Neural progenitor cell (in vitro differentiated cells): ENCODE measurements at places on chromosomes 11 and 22. TPM values are rescaled to one million over a fixed set of nuclear protein-coding genes. Genes with fewer than 3 reads are reported as not detected.

DNA sequence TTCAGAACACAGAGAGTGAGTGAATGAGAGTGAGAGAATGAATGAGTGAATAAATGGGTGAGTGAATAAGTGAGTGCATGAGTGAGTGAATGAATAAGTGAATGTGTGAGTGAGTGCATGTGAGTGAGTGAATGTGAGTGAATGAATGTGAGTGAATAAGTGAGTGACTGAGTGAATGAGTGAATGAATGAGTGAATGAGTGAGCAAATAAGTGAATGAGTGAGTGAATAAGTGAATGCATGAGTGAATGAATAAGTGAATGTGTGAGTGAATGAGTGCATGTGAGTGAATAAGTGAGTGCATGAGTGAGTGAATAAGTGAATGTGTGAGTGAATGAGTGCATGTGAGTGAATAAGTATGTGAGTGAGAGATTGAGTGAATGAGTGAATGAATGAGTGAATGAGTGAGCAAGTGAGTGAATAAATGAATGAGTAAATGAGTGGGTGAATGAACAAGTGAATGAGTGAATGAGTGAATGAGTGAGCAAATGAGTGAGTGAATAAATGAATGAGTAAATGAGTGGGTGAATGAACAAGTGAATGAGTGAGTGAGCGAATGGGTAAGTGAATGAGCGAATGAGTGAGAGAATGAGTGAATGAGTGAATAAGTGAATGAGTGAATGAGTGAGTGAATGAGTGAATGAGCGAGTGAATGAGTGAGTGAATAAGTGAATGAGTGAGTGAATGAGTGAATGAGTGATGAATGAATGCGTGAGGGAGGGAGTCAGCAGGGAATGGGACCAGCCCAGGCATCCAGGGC is 21.3 kb upstream of the MUC5B start:
- DNase-seq: no peak

DNA sequence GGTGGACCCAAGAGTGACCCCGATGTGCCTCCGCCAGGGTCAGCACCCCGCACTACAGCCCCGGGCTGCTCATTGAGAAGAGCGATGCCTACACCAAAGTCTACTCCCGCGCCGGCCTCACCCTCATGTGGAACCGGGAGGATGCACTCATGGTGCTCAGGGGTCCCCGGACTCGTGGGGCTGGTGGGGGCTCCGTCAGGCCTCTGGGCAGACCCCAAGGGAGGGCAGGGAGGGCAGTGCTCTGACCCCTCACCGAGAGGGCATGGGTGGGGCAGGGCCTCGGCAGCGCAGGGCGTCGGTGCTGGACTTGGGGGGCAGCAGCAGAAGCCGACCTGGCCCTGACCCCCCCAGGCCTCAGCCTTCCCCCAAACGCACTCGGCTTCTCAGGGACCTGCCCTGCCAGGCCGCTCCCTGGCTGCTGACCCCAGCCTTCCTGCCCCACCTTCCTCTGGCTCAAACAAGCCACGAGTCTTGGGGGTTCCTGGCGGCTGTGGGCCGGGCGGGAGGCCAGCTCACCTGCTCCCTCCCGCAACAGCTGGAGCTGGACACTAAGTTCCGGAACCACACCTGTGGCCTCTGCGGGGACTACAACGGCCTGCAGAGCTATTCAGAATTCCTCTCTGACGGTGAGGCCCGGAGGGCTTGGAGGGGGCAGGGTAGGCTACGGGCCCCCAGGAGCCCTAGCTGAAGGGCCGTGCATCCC is 2.9 kb downstream of the MUC2 start:
- DNase-seq: no peak

DNA sequence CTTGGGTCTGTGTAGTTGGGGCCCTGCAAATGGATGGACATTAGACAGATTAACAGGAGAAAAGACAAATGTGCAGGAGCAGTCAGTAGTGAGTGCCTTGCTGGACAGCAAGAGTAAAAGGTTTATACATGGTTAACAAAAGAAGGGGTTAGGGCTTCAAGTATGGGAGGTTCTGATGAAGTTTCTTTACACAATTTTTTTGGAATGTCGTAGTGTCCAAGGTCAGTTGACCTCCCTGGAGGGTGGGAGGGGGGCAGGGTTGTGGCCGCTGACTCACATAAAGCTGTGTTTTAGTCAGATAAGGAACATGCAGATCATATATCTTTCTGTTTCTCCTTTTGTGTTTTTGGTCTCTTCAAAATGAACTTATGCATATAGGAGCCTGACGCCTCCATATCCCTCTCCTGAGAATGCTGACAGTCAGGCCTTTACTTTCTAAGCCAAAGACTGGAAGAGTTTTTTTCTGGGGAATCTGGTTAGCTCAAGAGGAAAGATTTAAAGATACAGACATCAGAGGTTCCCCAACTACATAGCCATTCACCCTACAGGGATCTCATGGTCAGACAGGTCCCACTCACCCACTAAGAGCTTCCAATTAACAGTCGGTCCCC is 134.3 kb downstream of the NECTIN1 start:
- DNase-seq: no peak

GRCh38 chr11:90229791-90230190 is 6.9 kb upstream of the CHORDC1 start:
- DNase-seq: no peak

- DNase-seq: no peak
These were observed 187.8 kb downstream of the DDX10 start for GRCh38 chr11:108852701-108853100.

DNA sequence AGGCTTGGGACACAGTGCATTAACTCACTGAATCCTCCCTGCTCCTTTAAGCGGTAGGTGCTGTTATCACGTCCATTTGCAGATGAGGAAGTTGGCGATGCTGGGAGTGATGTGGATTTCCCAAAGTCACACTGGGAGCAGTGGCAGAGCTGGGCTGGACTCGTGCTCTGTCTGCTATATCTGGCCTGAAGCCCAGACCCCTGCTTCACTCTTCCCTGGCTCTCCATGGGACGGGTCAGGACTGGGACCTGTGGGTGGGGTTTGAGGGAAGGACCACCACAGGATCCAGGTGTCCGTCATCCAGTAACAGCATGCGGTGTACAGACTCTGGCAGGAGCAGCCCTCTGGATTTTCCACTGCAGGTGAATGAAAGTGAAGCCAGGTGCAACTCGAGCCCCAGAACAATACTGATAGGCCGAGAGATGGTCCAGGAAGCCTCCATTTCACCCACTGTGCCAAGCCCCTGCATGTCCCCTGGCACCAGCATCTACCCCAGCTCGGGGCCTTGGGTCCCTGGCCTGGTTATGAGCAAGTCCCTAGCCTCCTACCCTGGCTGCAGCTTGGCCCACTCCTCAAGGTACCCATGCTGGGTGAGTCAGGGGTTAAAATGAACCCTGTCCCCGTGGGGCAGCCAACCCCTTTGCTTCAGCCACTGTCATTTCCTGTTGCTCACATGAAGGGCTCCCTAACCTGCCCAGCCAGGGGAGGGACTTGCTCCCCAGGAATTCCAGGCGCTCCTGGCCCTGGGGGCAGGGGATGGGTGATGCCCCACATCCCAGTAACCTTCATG is 4.2 kb downstream of the USP2 start:
- no peak for DNase-seq

GRCh38 chr22:45576730-45577464 is 74.2 kb downstream of the FBLN1 start:
- no peak for DNase-seq

DNA sequence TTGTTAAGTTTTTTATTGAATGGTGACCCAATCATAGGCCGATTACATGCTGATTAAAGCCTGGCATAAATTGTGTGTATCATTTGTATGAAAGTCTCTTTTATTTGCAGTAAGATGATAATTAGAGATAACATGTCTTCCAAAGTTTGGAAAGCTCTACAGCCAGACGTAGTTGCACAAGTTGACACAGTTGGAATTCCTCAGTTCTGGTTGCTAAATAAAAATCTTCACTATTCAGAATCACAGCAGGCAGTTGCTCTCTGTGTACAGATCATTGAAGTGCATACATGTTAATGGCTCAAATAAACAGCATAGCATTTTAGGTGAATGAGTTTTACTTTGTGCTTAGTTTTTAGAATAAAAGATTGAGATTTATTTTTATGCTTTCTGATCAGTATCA is 69.5 kb downstream of the ARHGAP42 start:
- no peak for DNase-seq

GRCh38 chr11:19849947-19850593 is 137.4 kb downstream of the NAV2 start:
- no peak for DNase-seq

DNA sequence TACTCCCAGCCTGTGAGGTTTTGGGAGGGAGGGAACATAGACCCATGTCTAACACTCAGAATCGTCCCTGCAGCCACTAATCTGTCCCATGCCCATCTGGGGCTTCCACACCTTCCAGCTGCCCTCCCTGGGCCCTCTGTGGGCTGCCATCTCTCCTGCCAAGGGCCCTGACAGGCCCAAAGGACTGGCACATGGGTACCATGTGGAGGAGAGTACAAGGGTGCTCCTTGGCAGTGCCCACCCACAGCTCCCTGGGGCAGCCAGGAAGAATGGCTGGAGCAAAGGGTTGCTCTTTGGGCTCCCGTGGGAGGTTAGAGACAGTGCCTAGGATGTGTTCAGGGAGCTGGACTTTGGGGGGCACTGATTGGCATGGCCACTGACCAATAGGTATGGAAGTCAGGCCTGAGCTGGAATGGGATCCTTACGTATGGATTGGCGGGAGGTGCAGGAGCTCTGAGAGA is 56.8 kb downstream of the CD82 start:
- DNase-seq: no peak

- no peak for DNase-seq
These were observed 1083.9 kb downstream of the BRD1 start for GRCh38 chr22:48743601-48744282.

GRCh38 chr11:77324508-77324907 is 23.0 kb upstream of the GDPD4 start:
- DNase-seq: no peak

- DNase-seq: no peak
These were observed 1.4 kb upstream of the PEX16 start for GRCh38 chr11:45918962-45919675.

GRCh38 chr11:70397336-70397982 is 870 bp upstream of the CTTN start:
- peak; percentile 46 for DNase-seq

DNA sequence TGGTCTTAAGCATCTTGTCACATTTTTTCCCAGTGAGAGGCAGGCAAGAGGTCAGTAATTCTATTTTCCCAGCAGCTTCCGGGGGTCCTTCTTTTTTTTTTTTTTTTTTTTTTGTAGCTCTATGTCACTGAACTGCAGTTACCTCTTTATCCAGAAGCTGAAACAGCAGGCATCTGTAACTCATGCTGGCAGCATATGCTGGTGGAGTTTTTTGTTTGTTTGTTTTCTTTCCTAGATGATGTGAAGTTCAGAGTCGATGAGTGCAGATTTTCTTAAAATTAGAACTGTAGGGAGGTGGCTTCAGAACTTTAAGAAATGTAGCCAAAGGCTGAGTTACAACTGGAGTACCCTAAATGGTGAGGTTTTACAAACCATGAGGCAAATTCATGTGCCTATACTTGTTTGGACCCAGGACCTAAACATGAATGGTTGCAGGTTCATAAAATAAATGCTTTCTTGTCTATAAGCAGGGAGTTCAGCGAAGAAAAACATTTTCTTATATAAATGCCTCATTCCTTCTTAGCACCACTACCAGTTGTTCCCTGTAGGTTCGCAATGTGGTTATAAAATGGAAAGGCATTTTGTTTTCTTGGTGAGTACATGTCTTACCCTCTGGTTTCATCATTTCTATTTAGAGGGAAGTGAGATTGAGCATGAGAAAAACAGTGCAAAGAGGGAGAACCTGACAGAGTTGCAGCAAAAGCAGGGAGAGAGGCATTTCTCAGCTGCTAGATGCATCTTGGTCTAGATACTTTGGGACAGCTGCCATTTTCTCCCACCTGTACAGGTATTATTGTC is 84.0 kb downstream of the TRIM44 start:
- no peak for DNase-seq

- peak; percentile 33 for DNase-seq
These were observed 34.6 kb upstream of the CEP126 start for GRCh38 chr11:101880222-101880621.

- DNase-seq: peak; percentile 1
These were observed 2.0 kb downstream of the MUS81 start for GRCh38 chr11:65862191-65862735.

DNA sequence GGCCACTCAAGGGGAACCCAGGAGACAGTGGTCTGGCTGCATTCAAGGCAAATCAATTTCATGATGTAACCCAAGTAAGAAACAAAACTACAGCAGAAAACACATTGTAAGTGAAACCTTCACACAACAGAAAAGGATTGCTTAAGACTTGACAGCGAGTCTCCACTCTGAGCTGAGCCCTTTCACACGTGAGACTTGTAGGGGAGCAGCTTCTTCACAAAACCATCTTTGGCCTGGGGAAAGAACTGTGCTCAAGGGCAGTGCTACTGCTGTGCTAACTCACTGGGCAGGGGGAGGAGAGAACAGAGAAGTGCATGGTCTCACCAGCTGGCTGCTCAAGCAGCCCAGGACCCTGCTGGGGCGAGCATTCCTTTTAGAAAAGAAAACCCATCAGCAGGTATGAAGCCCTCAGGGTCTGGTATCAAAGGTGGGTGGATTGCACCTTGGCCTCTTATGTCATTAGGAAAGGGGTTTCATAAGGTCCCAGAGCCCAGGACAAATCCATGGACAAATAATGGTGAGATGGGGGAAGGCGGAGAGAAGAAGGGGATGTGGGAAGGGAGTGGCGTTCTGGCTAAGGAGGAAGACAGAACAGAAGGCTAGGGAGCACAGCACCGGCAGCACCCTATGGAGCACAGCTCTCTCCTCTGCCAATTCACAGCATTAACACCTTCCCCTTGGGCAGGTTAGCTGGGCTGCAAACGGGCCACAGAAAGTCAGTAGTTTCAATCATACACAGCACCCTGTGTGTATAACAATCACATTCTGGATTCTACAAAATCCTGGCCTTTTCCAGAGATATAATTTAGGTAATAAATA is 20.6 kb upstream of the RAPSN start:
- DNase-seq: no peak

GRCh38 chr22:27919942-27920755 is 1.1 kb upstream of the PITPNB start:
- DNase-seq: peak; percentile 84

- DNase-seq: no peak
These were observed 50.0 kb downstream of the TRIM44 start for GRCh38 chr11:35712533-35712932.

GRCh38 chr22:39215426-39216142 is 29.2 kb downstream of the PDGFB start:
- DNase-seq: peak; percentile 45

DNA sequence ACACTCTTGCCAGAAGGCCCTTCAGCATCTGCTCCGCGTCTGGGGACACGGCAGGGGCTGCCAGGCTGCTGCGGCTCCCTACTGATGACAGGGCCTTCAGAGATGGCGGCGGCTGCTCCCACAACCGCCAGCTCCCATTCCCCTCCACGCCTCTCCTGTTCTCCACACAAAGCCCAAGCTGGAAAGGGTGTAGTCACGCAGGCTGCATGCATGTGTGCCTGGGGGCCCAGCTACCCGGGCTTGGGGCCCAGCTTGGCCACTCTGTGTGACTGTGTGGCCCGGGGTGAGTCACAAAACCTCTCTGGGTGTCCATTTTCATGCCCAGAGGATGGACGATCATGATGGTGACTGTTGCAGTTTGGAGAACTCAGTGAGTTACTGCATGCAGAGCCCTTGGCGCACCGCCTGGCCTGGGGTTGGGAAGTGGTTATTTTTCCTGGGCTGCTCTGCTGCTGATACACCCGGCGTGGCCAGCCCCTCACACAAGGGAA is 31.7 kb upstream of the PARVB start:
- no peak for DNase-seq

GRCh38 chr22:38761202-38762162 is 5.7 kb upstream of the SUN2 start:
- no peak for DNase-seq

Gene DSCAML1
- 0.06 TPM in 2 replicates for total RNA-seq

Gene OR8H2
- total RNA-seq: not detected in 2 replicates

Gene C11orf58
- total RNA-seq: 241 and 320 TPM in 2 replicates

Gene MYEOV
- total RNA-seq: not detected in 2 replicates

Gene GGTLC3
- total RNA-seq: not detected in 2 replicates

Gene NAALAD2
- total RNA-seq: 24.6 and 67.1 TPM in 2 replicates

Gene OR5T3
- not detected in 2 replicates for total RNA-seq
